NCI-H226 (cell line): ENCODE measurements at places on chromosomes 7 and 10.

DNA sequence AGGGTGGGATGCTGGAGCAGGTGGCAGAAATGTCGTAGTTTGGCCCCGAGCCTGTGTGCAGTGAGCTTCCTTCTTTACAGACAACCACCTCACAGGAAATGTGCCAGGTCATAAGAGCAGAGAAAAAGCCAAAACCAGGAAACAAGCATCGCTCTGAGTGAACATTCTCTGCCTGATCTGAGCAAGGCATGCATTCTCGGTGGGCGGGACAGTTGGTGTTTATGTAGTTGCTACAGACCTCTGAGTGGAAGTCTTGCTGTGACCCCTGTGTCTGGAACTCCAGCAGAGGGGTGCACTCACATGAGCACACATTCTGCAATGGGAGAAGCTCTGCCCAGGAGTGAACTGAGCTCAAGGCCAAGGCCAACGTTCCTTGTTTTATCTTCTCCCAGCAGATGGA, 230.1 kb downstream of the TCERG1L start:
- no peak for DNase-seq

DNA sequence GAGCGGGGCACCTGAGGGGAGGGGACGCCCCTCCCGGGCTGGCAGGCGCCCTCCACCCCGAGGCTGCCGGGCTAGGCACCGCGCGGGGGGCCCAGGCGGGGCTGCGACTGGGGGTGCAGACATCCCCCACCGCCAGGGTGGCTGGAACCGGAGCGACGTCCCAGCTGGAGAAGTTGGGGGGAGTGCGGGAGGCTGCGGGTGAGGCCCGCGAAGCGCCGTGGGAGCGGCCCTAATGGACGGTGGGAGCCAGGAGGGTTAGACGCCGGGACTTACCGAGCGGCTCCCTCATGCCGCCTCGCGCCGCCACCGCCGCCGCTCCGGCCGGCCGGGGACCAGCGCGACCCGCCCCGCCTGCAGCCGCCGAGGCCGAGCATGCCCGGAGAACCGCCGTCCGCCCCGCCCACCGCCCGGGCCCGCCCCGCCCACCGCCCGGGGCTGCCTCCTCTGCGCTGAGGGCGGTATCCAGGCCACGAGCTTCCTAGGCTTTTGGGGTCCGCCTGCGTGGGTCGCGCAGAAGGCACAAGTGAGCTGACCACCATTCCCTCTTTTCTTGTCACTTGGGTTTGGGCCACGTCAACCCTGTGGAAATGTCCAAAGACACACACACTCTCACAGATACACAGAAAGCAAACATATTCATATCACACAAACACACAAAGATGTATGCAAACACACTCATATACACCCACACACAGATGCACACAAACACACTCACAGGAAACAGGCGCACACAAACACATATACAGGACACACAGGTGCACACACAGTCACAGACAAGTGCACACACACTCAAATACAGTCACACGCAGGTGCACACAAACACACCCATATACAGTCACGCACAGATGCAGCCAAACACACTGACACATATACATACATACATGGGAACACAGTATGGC, at the start of gene JCAD:
JCAD (minus strand) TSS at position 378 of the 899 bp plus-strand sequence. CDS start 11,774 bp downstream, outside the sequence.
- no peak for DNase-seq

GRCh38 chr10:69515699-69516259, 57.4 kb downstream of the NEUROG3 start:
- peak; percentile 33 for DNase-seq

GRCh38 chr10:26566525-26567350, 128.6 kb downstream of the APBB1IP start:
- DNase-seq: no peak

DNA sequence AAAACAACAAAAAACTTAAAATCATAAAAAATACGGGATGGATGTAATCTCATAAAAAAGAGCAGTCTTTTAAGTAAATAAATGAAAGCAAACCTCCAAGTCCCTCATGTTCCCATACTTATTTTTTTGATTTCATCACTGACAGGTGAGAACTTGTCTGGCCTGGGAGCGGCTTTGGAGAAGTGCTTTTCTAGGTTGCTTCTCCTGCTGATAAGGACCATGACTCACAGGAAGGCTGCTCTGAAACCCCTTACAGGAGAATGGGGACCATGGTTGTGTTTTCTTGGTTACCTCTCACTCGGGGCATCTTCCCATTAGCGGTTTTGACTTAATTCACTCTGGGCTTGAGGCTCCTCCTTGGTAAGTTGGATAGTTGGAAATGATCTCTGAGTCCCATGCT, 237.4 kb downstream of the CAMK1D start:
- DNase-seq: no peak

DNA sequence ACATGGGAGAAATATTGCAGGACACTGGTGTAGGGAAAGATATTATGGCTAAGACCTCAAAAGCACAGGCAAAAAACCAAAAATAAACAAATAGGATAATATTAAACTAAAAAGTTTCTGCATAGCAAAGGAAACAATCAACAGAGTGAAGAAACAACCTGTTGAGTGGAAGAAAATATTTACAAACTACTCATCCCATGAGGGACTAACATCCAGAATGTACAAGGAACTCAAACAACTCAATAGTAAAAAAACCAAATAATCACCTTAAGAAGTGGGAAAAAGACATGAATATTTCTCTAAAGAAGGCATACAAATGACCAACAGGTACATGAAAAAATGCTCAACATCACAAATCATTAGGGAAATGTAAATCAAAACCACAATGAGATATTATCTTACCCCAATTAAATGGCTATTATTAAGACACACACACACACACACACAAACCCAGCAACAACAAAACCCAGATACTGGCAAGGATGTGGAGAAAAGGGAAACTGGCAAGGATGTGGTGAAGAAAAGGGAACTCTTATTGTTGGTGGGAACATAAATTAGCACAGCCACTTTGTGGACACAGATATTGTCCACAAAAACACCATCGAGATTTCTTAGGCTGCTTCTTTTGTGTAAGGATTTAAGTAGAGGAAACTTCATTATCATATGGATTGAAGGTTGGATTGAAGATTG, 9.8 kb upstream of the RAB18 start:
- no peak for DNase-seq

- DNase-seq: no peak
These were observed 35.0 kb downstream of the SUFU start for GRCh38 chr10:102538811-102539210.

GRCh38 chr7:47314248-47314647, 267.7 kb downstream of the TNS3 start:
- DNase-seq: no peak

GRCh38 chr7:29865526-29865925, 59.2 kb downstream of the WIPF3 start:
- peak; percentile 67 for DNase-seq

GRCh38 chr7:121610243-121610642, 214.1 kb upstream of the FAM3C start:
- no peak for DNase-seq

DNA sequence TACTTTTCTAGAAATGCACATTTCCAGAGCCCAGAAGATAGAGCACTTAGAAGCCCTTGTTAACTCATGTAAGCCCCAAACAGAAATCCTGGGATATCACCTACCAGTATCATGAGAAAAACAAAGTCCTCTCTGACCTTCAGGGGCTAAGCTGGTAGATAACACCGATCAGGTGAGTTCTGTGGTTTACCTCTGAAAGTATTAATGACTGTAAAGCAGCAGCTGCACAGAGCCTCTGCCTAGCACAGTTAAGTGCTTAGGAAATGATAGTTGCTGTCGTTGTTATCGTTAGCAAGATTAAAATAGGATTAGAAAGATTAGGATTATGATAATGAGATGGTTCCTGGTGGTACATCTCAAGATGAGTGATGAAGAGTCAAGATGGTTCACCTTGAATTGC, 64.9 kb downstream of the PLXNA4 start:
- no peak for DNase-seq

- no peak for DNase-seq
These were observed 15.4 kb downstream of the PRF1 start for GRCh38 chr10:70587045-70587658.

- no peak for DNase-seq
These were observed 2.3 kb upstream of the COL1A2 start for GRCh38 chr7:94392393-94392786.

- no peak for DNase-seq
These were observed 29.8 kb downstream of the HSPA12A start for GRCh38 chr10:116712519-116712918.

DNA sequence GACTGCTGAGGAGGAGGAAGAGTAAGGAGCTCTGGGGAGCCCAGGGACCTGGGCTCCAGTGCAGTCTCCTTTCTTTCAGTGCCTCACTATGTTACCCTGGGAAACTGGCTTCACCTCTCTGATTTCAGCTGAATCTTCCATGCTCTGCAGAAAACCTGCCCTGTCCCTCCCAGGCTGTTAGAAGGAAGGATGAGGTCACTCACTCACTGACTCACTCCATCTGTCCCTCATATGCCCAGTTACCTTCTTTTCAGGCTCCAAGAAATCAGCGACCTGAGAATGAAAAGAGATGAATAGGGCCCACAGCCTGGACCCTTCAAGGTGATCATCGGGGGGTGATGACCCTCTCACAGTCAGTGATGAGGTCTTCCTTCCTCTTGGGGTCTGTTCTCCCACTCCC, 481 bp downstream of the SFTPA2 start:
- DNase-seq: peak; percentile 26

DNA sequence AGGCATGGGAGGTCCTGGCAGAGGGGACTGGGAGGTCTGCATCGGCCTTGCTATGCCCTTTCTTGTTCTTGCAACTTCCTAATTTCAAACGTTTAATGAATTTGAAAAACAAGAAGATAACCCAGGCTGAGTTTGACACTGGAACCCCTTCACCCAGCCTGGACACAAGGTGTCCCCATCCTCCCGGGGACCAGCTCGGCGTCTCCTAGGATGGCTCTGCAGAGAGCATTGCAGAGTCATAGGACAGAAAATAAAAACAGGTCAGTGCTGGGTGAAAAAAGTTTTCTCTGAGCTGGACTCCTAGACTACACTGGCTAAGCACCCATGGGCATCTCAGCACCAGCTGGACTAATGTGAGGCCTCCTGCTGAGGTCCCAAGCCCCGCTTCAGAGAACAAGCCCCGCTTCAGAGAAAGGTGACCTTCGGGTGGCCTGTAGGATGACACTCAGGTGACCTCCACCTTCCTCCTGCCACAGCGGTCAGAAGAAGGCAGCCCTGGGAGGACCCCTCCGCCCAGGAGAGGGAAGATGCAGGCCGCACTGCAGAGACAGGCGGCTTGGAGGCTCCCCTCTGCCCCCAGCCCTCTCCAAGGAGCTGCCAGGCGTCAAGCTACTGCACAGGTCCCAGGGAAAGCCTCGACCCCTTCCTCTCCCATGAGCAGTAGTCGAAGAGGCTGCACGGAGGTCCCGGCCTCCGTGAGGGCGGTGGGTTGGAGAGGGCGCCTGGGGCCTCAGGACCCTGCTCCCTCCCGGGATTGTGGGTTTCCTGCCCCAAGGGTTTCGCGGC, 9.3 kb upstream of the UNCX start:
- no peak for DNase-seq

- DNase-seq: no peak
These were observed 185.8 kb upstream of the TMEM106B start for GRCh38 chr7:12025246-12025645.

DNA sequence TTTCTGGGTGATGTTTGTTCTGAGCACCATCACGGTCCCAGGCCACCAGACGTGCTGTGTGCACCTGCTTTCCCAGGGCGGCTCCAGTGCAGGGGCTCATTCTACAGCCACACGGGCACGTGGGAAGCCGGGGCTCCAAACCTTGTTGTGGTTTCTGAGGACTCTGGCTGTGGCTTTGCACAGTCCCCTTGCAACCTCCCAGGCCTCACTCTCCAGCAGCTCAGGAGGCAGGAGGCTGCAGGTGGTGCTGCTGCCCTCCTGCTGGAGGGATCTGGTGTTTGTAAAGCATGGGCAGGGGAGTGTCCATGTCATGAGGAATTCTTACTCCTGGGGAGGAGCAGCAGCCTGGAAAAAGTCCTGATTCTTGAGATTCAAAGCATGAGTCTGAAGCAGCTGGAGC, 54.3 kb downstream of the INSYN2A start:
- no peak for DNase-seq

GRCh38 chr10:133358162-133358924, 524 bp upstream of the FUOM start:
- no peak for DNase-seq

- no peak for DNase-seq
These were observed 253.7 kb upstream of the SORCS1 start for GRCh38 chr10:107418085-107418806.

- peak; percentile 6 for DNase-seq
These were observed 96.0 kb downstream of the MTERF1 start for GRCh38 chr7:91784469-91784868.

DNA sequence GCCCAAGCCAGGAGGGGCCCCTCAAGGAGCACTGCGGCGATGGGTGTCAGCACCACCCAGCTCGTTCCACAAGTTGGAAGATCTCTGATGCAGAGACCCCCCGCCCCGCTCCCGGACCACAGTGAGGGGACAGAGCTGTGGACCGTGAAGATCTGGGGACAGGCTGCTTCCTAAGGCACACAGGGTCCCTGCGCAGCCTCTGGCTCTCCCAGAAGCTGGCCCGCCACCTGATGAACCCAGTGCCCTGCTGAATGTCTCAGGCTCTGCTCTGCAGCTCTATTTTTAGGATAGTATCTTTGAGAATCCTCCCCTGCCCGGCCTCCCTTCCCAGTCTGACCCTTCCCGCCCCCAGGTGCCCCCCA, 29.7 kb downstream of the GBX1 start:
- no peak for DNase-seq

DNA sequence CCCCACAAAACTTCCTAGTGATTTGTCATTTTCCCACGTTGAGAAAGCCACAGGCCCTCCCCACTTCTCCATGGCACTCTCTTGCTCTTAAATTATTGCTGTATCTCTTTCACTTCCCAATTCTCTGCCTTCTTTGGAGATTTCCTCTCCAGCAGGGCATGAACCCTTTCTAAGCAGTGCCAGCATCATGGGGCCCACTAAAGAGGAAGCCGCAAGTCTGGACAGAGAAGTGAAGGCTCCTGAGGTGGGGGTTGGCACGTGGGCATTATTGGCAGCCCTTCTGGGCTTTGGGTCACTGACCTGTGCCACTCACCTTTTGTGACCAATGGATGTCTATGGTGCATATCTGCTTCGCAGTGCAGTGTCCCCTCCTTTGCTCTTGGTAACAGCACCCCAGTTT, 97.7 kb upstream of the TCF7L2 start:
- DNase-seq: no peak

- DNase-seq: no peak
These were observed 137.4 kb downstream of the LHPP start for GRCh38 chr10:124598773-124599587.

DNA sequence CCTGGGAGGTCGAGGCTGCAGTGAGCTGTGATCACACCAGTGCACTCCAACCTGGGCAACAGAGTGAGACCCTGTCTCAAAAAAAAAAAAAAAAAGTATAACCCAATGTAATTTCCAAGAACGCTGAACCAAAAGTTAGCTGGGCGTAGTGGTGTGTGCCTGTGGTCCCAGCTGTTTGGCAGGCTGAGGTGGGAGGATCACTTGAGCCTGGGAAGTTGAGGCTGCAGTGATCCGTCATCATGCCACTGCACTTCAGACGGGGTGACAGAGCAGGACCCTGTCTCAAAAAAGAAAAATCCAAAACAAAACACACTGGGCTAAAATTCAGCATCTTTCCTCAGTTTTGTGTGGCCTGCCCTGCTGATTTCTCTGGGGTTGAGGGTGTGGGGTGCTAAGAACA, 21.1 kb downstream of the HNRNPA2B1 start:
- DNase-seq: no peak

- DNase-seq: no peak
These were observed 90.0 kb upstream of the IGFBP3 start for GRCh38 chr7:46011059-46011458.
